ENCODE measurements at places on chromosomes 13 and 19.

DNA sequence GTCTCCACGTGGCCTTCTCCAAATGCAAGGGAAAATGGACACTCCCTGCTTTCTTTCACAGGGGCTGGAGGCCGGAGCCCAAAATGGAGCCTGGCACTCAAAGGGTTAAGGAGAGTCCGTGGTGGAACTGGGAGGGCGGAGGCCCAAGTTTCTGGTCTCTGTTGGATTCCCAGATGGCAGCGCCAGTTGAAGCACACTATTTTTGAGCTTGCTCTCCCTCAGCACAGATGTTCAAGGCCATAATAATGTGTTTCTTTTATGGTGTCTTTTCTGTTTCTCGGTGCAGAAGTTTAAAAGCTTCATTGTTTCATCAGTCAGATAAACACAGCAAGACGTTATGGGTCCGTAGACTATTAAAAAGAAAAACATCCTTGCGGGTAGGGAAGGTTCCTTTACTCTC is 67.6 kb downstream of the TNFRSF19 start:
- no peak for DNase-seq

- DNase-seq: no peak
Observed at GRCh38 chr13:32425158-32425557, 2.8 kb downstream of the N4BP2L1 start.

DNA sequence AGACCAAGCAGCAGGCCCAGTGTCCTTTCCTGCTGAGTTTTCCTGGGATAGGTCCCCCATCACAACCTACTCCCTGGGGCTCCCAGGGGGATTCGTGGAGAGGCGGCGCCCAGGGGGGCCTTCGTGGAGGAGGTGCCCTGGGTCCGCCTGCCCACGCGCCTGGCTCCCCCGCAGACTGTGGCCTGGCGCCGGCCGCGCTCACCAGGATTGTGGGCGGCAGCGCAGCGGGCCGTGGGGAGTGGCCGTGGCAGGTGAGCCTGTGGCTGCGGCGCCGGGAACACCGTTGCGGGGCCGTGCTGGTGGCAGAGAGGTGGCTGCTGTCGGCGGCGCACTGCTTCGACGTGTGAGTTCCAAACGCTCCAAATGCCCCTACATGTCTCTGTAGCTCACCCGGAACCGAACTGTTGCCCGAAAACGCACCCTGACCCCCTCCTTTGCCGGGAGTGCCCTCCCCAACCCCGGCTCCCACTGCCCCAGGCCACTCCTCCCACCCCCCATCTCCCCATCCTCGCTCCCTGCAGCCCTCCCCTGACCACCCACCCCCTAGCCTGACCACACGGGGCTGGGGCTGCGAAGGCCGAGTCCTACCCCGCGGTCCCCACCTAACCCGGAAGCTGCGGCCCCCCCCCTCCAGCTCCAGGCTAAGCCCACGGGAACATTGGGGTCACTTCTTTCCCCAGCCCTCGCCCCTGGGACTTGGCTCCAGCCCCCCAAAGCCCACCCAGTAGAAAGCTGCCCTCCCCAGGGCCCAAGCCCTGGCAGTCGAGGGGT is 3.3 kb downstream of the TIMM13 start:
- DNase-seq: no peak

- DNase-seq: no peak
Observed at GRCh38 chr19:45826934-45827333, 11.8 kb upstream of the RSPH6A start.

GRCh38 chr13:38900188-38900587 is 90.4 kb downstream of the STOML3 start:
- no peak for DNase-seq

DNA sequence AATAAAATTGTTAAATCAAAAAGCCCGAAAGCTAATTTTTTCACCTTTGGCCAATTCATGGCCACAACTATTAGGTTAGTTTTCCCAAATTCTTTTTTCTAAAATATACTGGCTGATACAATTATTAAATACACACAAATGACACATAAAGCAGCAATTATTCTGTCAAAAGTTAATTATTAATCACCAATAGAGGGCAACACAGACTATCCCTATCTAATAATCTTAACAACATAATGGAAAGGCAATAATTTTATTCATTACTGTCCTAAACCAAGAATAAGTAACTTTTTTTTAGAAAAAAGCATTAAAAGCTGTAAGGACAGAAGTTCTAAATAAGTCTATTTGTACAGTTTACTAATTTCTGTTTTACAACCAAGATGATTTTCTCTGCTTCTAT is 51.7 kb downstream of the KATNAL1 start:
- no peak for DNase-seq

DNA sequence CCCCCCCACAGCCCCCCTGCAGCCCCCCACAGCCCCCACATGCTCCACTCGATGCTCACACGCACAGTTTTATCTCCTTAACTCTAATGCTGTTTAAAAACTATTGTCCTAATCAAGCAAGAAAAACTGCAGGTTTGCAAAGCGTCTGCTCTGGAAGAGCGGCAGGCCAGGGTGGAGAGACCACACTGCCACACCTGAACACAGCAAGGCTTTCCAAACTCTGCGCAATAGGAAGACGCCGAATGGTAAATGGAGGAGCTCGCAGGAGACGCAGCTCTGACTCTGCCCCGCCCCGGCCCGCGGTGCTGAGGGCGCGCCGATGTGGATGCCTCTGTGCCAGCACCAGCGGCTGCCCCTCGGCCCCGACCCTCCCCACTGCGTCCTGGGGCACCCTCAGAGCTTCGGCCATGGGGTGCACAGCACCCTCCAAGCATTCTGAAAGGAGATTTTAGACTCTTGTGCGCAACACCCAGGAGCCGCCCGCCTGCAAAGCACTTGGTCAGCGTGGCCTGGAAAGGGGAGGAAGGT is 32.4 kb downstream of the RASA3 start:
- no peak for DNase-seq

- DNase-seq: no peak
Observed at GRCh38 chr19:7907544-7907943, 3.9 kb downstream of the MAP2K7 start.

GRCh38 chr19:39818626-39819097 is 15.3 kb downstream of the DYRK1B start:
- DNase-seq: no peak

- no peak for DNase-seq
Observed at GRCh38 chr13:44084146-44084545, 204.4 kb downstream of the LACC1 start.

DNA sequence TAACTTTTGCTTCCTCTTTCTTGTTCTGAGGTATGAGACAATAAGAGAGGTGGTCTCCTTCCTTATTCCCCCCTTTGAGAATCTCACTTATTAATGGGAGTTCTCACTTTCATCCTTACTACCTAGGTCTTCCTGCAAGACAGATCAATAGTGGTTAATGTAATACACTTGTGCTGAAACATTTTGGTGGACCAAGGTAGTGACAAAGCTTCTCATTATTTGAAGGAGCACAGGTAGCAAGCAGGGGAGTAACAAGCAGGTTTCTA is 17.9 kb downstream of the ZNF700 start:
- no peak for DNase-seq

- DNase-seq: no peak
Observed at GRCh38 chr13:44543369-44543768, 32.8 kb downstream of the TSC22D1 start.

DNA sequence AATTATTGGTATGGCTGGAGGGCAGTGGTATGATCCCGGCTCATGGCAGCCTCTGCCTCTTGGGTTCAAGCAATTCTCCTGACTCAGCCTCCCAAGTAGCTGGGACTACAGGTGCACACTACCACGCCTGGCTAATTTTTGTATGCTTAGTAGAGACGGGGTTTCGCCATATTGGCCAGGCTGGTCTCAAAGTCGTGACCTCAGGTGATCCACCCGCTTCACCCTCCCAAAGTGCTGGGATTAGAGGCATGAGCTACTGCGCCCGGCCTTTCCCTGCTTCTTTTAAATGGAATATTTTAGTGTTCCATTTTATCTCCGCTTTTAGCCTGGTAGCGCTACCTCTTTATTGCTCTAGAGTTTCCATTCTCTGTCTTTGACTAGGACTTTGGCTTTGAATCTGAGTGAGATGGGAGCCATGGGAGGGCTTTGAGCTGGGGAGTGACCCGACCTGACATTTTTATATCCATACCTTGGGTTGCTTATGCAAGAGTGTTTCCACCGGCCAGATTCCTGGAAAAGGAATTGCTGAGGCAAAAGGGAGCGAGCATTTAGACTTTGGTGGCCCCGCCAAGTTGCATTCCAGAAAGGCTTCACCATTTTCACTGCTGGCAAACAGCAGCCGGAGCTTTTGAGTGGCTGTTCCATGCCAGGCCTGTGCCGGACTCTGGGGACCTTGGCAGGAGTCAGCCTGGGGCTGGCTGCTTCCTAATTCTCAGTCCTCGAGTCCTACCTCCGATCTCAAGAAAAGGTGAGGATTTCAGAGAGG is 22.9 kb downstream of the BICRA start:
- DNase-seq: no peak

DNA sequence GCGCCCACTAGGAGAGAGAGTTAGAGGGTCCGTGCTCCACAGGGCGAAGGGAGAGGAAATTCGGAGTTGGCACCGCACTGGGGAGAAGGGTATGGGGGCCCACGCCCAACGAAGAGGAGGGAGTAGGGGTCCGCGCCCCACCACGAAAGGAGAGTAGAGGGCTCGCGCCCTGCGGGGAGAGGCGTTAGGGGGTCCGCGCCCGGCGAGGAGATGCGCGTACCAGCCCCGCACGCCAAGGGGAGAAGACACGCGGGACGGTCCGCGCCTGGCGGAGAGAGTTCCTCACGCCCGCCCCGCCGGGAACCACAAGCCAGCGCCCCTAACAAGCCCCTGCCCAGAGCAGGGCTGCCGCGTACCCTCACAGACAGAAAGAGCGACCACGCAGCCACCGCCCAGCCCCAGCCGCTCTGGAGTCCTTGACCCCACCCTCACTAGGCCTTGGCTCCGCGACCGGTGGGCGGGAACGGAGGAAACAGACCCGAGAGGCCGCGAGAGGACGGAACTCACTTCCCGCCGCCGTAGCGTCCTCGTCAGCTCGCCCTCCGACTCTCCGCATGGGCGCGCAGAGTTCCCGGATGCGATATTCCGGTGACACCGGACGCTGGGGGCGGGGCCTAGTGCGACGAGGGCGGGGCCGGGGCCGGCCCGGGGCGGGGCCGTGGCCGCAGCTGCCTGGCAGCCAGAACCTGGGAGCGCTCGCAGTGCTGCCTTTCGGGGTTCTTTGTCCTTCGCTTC is 20.0 kb upstream of the ZSCAN18 start:
- DNase-seq: no peak

- DNase-seq: no peak
Observed at GRCh38 chr13:65966991-65967451, 1263.1 kb downstream of the PCDH9 start.

DNA sequence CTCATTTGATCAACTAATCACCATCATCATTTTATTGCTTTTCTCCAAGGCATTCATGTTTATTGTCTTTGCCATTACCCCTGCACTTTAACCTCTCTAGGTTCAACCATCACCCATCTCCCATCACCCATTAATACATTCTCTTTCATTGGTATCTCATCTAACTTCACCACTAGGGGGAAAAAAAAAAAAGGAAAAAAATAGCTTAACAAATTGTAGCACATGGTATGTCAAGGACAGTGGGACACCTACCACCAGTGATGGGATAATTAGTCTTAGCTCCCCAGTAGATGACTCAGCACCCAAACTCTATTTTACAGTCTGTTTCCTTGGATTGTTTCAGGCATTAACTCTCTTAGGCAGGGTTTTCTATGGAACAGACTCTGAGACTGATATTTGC is 1770.2 kb upstream of the MIR17HG start:
- DNase-seq: no peak

DNA sequence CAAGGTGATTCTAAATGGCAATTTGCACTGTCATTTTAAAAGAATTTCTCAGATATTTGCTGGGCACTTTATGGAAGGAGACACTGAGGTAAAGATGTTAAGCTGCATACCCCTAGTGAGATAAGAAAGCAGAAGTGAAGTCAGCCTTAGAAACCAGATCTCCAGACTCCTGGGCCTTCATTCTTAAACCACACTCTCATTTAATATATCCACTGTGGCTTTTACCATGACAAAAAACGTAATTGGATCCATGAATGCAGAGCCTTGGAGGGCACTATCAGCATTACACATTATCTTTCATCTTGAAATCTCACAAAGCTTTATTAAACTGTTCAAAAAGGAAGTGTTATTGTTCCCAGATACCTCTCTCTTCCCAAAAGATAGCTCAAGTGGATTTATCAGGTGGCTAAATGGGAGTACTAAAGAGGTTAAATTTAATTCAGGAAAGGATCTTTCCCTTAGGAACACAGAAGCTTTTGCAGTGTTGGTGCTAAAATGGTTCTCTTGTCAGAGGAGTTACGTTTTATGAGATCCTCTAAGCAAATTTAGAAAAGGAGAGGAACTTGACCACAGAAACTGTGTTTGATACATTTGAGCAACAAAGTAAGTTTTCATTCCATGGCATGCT is 1060.4 kb downstream of the EFNB2 start:
- DNase-seq: no peak

- DNase-seq: no peak
Observed at GRCh38 chr19:281992-282391, 9.2 kb downstream of the PLPP2 start.

DNA sequence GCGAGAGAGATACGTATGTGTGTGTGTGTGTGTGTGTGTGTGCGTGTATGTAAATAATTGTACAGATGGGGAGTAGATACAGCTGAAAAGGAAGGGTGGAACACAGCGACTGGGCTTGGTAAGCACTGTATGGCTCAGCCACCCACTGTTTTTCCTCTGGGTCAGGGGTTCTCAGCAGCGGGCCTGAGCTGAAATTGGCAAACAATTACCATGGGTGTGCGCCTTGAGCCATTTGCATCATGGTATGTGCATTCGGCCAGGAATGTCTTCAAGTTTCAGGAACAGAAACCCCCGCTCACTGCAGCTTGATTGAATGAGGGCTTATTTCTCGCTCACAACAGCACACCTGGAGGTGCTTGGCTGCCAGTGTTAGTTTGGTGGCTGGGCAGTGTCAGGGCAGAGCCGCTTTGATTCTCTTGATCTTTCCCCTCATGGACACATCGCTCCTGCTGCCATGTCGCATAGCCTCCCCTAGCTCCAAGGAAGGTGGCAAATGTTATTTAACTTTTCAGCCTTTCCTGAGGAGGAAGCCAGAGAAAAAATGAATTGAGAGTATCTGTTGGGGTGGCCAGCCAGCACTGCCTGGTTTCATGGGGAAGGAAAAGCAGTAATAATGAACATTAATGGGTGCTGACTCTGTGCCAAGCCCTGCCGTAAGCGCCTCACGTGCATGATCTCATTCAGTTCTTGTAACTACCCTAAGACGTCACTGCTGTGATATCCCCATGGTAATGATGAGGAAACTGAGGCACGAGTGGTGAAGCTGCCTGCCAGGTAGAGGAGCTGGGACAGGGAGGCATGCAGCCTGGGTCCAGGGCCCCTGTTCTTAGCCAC is 126.9 kb downstream of the SIPA1L3 start:
- no peak for DNase-seq

- DNase-seq: no peak
Observed at GRCh38 chr13:25249001-25249543, 38.2 kb downstream of the MTMR6 start.

DNA sequence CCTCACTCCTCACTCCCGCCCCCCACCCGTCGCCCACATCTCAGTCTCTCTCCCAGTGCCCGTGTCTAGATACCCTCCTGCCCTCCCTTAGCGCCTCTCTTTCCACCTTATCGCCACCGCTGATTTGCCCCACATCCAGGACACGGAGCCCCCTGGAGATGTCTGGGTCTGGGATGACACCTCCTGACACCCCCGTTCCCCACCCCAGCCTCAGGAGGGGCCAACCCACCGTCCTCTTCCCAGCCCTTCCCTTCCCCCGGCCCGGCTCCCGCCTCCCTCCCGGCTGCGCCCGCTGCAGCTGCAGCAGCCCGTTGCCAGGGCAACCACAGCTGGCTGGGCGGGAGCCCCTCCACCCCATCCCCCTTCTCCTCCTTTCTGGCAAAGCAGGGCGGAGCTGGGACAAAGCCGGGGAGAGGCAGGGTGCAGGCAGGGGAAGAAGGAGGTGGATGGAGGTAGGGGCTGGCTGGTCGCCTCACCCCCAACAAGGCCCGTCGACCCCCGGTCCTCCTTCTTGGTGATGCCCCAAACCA is 13.5 kb downstream of the DPF1 start:
- no peak for DNase-seq

Measured in CD4-positive, alpha-beta T cell treated with Interleukin-17A for 4 hours (primary cell).